Stimulated activated CD4-positive, alpha-beta T cell treated with anti-CD3 and anti-CD28 coated beads, Interleukin-4, amount 100 ng/mL, for 4 hours (primary cell): ENCODE measurements at places on chromosomes 6 and 20.

GRCh38 chr6:23282252-23283021 is 713.1 kb downstream of the HDGFL1 start:
- no peak for DNase-seq

GRCh38 chr6:7723041-7723447 is 2.9 kb upstream of the BMP6 start:
- DNase-seq: peak; percentile 62

GRCh38 chr20:50298554-50299324 is 108.1 kb downstream of the CEBPB start:
- no peak for DNase-seq

- DNase-seq: no peak
Measured at GRCh38 chr6:32170294-32170693, 5.6 kb downstream of the AGPAT1 start.

- no peak for DNase-seq
Measured at GRCh38 chr6:17935188-17936149, 52.0 kb downstream of the KIF13A start.

DNA sequence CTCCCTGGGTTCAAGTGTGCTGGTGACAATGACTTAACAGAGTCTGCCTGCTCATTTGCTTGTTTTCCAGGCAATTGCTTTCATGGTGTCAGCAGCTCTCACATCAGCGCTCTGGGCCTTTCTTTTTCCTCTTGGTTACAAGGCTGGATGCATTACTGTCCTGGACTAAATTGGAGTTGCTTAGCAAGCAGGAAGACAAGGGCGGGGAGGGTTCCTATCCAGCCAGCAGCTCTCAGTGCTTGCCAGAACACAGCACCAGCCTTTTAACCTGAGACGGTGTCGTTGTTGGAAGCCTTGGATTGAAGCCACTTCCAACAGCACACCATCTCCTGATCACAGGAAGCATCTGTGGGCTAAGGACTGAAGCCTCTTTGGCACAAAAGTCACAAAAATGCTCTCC is 606.9 kb downstream of the CDH26 start:
- DNase-seq: no peak

GRCh38 chr20:59018817-59019216 is 412 bp upstream of the TUBB1 start:
- DNase-seq: no peak

DNA sequence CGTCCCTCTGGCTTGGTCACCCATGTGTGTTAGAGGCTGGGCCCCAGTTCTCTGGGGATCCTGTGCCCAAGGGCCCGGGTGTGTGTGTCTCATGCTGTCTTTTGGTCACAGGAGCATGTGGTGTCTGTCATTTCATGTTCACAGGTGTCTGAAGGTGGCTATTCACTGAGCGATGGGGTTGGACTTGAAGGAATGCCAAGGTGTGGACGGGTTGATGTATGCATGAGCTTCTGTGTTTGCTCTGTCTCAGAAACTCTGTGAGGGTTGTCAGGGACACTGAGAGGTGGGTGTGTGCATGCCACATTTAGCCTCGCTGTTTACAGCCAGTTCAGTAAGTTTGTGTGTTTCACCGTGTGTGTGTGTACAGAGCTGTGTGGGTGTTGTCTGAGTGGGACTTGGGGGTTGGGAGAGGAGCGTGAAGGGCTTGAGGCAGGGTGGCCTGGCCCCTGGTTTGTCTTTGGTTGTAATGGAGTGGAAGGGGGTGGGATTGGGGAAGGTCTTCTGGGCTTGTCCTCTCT is 1.2 kb downstream of the DDR1 start:
- no peak for DNase-seq

GRCh38 chr6:147699637-147700036 is 191.1 kb downstream of the SAMD5 start:
- no peak for DNase-seq

DNA sequence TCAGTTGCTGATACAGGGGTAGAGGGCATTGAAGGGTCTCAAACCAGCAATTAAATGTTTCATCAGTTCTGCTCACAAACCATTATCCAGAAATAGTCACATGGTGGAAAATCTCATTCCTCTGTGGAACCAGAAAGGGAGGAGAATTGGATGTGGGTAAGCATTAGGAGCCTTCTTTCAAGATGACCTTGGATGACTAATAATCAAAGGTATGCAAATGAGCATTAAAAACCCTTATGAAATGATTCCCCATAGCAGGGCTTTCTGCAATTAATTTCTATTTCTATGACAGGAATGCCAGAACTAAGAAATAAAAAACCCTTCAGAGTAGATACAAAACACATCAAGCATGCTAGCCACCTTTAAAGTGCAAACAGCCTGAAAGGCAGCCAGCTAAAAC is 37.4 kb upstream of the HCRTR2 start:
- DNase-seq: no peak

DNA sequence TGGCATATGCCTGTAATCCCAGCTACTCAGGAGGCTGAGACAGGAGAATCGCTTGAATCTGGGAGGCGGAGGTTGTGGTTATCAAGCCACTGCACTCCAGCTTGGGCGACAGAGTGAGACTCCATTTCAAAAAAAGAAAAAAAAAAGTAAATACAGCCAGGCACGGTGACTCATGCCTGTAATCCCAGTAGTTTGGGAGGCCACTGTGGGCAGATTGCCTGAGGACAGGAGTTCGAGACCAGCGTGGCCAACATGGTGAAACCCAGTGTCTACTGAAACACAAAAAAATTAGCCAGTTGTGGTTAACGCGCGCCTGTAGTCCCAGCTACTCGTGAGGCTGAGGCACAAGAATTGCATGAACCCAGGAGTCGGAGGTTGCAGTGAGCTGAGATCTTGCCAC is 1.5 kb upstream of the NINL start:
- no peak for DNase-seq

- no peak for DNase-seq
Measured at GRCh38 chr6:134145786-134146185, 93.4 kb upstream of the SLC2A12 start.

DNA sequence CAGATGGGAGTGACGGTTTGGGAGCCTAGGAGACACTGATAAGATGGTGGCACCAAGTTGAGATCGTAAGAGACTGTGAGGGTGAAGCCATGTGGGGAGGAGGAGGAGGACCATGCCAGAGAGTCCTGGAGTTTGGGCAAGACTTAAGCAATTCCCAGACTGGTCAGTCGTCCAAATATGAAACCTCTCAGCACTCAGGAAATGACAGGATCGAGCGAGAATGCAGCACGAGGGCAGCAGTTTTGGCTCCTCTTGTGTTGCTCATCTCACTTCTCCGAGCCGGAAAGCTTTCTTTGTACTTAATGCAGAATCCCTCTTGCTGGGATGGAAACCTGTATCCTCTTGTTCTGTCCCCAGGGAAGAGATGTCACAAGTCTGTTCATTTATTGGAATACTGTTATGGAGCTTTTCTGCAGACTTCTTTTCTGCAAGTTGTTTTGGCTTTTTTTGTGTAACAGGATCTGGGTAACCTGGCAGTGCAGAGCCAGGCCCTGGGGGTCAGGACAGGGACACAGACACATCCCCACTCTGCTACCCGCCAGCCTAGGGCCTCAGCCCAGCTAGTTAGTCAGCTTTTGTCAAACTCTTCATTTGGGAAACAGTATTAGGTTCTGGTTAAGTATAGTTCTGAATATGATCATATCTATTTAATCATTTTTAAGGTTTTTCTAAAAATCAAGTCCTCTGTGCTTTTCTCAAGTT is 34.3 kb downstream of the FNDC1 start:
- no peak for DNase-seq

- no peak for DNase-seq
Measured at GRCh38 chr20:19095762-19096161, 116.7 kb upstream of the SLC24A3 start.

- DNase-seq: no peak
Measured at GRCh38 chr20:51551186-51551585, 8.7 kb upstream of the NFATC2 start.

DNA sequence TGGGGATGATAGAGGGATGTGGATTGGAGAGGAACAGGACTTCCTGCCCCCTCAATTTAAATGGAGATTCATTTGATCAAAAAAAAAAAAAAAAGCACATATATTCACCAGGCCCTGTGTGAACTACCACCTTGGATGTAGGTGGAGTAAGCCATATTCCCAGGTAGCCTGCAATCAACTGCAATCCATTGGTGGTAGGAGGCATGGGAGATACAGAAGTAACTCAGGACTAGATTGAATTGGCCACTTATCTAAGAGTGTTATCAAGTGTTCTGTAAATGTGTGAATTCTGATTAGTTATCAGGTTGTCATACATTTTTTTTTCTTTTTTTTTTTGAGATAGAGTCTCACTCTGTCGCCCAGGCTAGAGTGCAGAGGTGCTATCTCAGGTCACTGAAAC is 124.1 kb upstream of the ESR1 start:
- no peak for DNase-seq

DNA sequence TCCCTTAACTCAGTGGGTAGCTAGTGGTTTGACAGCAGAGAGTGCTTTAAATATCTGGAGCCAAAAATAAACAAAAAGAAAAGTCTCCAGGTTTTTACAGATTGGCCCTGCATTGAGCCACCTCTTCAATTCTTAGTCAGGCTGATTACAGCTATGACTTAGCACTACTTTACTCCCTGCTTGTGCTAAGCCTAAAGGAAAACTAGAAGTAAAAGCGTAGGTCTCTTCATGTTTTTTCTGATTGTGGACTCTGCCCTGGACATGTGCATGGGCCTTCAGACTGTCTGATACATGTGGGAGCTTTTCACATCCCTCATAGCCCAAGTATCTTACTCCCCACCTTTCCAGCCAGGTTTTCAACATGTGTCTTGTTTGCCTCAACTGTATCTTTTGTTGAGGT is 33.3 kb downstream of the KPNA5 start:
- DNase-seq: no peak

DNA sequence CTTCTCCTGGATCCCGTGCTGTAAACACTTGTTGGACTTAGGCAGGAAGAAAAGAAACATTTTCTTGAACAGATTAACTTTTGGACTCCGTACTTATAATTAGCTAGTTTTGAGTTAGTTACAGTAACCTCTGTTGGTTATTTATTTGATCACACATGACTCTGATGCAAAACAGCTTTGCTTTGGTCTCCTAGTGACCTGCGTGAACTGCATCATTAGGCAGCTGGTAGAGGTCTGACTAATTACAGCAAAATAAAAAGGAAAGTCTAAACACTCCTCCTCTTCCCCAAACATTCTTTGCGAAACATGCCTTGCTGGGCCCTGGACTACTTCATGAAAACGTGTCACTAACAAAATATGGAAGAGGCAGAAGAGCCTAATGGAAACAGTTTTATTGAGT is 61.1 kb upstream of the ZFP64 start:
- DNase-seq: no peak

GRCh38 chr20:3473944-3474343 is 3.1 kb downstream of the ATRN start:
- no peak for DNase-seq

- DNase-seq: no peak
Measured at GRCh38 chr6:142937986-142938385, 7.0 kb downstream of the HIVEP2 start.

- no peak for DNase-seq
Measured at GRCh38 chr6:3324262-3324942, 65.7 kb downstream of the PSMG4 start.

DNA sequence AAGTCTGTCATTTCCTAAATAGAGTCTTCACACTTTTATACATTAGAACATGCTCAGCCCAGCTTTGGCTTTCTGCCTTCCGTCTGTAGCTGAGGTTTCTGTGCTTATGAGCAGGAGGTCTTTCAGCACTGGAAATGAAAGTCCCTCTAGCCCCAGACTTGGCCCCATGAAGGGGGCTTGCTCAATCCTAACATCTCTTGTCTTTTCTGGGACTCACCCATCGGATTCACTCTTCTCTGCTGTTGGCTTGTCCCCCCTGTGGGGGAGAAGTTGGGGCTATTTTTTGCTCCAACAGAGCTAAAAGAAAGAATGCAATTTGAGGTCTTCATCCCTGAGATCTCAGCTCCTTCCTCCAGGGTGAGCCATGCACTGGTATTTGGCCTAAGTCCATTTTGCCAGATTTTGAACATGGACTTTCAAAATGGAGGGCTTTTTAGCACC is 177.7 kb downstream of the MRPL14 start:
- DNase-seq: no peak

GRCh38 chr20:266596-267562 is 9.4 kb downstream of the DEFB132 start:
- DNase-seq: peak; percentile 80
